ENCODE measurements at places on chromosomes 13 and 19.

DNA sequence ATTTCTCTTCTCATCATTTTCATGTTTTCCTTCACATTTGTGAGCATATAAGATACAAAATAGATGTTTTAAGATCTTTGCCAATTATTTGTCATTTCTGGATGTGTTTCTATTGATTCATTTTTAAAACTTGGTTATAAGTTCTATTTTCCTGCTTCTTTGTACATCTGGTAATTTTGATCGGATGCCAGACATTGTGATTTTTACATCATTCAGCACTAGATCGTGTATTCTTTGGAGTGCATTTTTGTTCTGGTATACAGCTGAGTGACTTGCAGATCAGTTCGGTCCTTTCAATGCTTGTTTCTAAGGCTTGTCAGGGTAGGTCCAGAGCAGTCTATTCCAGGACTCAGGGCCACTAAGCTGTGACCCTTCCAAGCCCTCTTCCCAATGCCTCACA is 198.2 kb downstream of the KLF12 start:
- no peak for DNase-seq

GRCh38 chr13:25330541-25330940 is 29.1 kb downstream of the NUP58 start:
- no peak for DNase-seq

- DNase-seq: no peak
Measured at GRCh38 chr19:34573226-34573864, 91.8 kb downstream of the WTIP start.

DNA sequence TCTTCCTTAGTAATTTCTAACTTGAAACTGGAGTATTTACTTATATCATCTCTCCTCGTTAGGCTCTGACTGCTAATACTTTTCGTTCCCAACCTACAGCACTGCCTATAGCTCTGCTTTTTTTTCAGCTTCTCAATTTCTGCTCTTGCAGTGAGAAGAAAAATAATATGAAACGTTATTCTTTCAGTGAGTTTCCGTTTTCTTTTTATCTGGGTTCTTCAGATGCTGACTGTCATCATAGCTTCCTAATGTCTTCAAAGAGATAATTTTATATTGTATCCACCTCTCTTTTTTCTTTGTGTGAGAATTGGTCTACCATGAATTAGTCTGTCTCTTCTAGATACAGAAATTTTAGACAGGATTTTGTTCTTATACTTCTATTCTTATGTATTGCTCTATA is 454.9 kb downstream of the LMO7 start:
- no peak for DNase-seq

DNA sequence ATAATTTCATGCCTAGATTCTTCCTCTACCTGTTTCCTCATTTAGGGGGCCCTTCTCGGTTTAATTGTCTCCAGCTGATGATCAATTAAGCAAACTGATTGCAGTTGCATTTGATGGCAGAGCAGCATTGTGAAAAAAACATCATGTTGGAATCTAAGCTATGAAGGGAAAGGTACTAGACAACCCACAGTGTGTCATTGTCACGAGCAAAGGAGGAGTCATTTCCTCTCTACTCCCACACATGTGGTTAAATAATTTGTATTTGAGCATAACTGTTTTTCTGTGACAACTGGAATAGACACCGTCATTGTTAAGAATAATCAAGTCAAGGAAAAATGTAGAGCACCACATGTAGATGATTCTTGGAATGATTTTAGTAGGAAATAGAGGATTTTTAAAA is 240.3 kb downstream of the DCT start:
- DNase-seq: no peak

GRCh38 chr13:104817271-104817670 is 1718.2 kb downstream of the EFNB2 start:
- DNase-seq: no peak

DNA sequence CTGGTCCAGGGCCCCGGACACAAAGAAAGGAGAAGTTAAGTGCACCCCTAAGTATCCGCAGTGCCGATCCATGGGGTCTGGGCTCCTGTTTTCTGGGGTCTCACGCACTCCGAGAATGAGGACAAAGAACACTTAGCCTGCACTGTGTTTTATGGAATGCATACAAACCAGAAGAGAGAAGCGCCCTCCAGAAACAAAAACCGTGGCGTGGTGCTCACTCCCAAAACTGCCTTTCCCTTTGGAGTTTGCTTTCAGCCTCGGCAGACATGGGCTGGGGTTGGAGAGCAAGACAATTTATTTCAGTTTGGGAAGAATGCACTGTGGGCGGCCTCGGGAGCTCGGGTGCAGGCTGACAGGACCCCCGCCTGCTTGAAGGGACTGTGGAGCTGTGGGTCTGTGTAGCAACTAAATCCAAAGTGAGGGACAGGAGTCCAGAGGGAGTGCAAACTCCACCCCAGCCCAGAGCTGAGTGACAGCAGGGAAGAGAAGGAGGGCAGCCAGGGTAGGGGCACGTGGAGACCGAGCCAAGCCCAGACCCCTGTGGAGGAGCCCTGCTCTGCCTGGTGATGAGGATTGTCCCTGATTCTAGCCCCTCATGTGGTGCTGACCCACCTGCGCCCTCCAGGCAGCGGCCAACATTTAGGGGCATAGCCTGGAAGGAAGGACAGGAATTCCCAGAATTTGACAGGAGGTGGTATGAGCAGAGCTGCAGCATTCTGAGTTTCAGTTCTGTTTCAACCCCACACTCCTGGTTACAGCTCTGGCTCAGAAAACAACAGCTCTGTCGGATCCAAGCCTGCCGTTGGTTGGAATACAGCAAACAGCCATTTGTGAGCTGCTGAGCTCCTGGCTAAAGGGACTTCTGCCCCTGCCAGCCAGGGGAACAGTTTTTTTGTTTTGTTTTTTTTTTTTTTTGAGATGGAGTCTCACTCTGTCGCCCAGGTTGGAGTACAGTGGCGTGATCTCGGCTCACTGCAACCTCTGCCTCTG is 37.8 kb upstream of the POP4 start:
- no peak for DNase-seq

DNA sequence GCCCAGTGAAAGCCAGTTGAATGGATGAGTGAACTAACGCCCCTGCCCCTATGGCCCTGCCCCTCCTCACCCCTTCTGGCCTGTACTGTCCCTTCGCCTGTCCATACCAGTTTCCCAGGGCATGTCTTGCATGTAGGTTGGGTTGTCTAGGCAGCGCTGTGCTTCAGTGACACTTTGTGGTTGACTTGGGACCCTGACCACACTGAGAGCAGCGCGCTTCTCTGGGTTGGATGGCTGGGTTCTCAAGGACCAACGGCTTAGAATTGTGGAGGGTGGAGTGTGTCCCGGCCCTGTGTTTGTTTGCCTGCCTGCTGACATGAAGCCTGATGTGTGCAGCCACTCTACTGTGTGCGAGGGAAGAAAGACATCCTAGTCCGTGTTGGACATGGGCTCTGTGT is 15.8 kb downstream of the GATAD2A start:
- DNase-seq: no peak

DNA sequence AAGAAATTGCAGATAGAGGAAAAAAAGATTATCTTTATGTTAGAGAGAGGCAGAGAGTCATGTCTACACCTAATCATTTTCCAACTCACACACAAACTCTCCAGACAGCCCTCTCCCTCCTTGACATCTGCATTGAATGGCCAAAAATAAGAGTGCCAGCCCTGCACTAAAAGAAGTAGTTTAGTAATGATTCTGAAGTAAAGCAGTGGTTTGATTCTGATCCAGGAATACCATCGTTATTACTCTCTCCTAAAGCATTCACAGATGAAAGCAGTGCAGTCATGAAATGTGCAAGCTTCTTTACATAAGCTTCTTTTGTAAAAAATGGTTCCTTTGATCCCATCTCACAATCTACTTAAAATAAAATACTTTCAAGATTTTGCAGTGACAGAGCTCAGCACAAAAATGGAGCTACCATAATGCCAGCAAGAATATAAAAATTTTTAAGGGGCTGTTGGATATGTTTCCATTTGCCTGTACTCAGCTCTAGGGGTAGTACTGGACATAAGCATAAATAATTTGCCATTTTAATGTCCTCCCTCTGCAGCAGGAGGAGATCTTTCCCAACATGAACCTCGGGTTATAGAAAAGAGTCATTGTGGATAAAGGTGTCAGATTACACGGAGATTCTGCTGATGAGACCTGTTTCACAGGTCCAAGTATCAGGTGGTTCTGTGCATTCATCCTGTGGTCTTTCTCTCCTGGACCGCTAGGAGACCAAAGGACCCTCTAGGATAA is 406.3 kb downstream of the DCT start:
- no peak for DNase-seq

DNA sequence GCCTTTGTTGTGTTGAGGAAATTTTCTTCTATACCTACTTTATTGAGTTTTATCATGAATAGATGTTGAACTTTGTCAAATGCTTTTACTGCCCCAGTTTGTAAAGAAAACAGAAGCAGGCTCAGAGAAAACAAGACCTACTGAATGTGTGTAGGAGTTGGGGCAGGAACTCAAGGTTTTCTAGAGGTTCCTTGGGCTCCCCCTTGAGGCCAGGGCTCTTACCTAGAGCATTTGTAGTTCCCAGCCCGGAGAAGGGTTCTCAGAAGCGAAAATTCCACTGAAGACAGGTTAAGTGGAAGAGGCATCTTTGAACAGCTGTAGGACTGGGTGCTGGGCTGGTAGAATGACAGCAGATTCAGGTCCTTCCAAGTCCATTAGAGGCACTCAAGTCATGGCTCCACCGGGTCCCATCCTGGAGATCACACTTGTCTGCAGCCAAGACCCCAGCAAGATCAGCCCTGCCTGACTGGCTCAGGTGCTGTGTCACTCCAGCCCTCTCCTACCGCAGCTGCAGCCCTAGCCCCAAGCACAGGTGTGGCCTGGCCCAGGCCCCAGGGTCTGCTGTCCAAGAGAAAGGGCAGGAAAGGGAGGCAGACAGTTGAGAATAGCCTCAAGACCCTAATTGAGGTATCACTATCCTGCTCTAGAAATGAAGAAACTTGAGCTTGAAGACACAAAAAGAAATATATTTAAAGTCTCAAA is 425.5 kb downstream of the PCDH20 start:
- no peak for DNase-seq

DNA sequence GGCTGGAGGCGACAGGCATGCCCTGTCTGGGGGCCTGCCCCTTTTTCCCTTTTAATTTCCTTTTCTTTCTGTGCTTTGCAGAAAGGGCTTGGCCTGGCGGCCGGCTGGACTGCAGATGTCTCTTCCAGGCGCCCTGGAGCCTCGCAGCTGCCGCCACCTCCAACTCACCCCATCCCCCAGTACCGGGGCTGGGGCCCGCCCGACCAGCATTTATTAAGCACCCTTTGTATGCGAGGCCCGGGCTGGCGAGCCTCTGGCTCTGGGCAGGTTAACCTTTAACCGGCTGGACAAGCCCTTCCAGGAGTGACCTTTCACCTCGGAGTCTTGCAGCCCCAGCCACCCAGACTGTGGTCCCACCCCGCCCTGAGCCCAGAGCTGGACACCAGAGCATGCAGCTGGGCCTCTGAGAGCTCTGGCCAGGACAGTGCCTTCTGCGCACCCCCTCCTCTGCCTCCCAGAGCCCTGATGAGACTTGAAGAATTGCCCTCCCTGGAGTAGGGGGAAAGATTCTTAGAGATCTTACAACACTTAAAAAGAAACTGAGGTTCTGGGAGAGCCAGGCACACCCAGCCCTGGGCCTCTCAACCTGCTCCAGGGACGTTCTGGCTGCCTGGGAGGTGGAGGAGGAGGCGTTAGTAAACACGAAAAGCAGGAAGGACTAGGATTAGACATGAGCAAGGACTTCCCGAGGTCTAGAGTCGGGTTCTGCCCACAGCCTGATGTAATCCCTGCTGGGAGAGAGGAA is 1.1 kb upstream of the NR2F6 start:
- no peak for DNase-seq

- DNase-seq: peak; percentile 68
Measured at GRCh38 chr13:30744056-30744680, 8.8 kb downstream of the ALOX5AP start.

GRCh38 chr19:1825909-1826556 is 14.0 kb upstream of the ATP8B3 start:
- peak; percentile 63 for DNase-seq

DNA sequence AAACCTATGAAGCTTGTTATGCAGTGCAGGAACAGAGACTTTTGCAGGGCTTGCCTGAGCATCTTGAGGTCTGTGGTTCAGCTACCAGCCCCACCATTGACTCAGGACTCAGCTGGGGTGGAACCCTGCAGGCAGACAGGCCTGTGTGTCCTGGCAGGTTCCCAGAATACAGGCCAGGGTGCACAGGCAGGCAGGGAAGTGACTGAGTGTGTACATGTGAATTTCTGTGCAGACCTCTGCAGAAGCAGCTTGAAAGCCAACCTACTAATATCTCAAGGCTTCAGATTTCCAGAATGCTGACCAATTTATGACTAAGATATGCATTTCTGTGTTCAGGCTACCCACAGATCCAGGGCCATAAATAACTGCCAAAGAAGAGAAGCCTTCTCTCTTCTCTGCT is 254.4 kb downstream of the DLEU7 start:
- DNase-seq: no peak

GRCh38 chr19:47495478-47496372 is 11.7 kb upstream of the KPTN start:
- DNase-seq: no peak

- DNase-seq: no peak
Measured at GRCh38 chr19:7982103-7982502, 23.3 kb downstream of the ELAVL1 start.

- DNase-seq: no peak
Measured at GRCh38 chr13:40192452-40192851, 474.0 kb downstream of the FOXO1 start.

DNA sequence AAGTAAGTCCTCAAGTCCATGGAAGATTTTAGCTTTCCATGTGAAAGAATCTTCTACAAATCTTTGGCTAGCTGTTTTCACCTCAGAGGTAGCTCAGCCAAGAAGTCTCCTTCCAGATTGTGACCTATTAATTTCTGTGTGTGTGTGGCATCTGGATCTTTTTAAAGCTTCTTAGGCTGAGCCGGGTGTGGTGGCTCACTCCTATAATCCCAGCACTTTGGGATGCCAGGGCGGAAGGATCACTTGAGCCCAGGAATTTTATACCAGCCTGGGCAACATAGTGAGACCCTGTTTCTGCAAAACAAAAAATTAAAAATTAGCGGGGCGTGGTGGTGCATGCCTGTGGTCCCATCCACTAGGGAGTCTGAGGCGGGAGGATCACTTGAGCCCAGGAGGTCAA is 13.4 kb upstream of the SLC44A2 start:
- no peak for DNase-seq

DNA sequence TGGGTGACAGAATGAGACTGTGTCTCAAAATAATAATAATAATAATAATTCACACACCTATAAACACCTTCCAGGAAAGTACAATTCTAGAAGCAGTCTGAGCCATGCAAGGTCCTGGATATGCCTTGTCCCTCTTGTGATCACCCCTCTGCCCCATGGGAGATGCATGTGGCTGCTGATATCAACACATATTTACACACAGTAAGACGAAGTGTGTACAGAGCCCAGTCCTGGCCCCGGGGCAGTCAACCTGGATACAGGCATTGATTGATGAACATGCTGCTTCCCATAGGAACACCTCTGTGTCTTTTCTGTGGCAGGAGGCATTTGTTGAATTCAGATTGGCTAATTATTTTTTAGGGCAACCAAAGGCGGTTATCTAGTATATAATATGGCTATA is 3.2 kb downstream of the SULT2A1 start:
- DNase-seq: no peak

Measured in stimulated activated CD4-positive, alpha-beta T cell treated with anti-CD3 and anti-CD28 coated beads, Interleukin-1b, Interleukin-23, amount 100 ng/mL, for 1 hour (primary cell).